GM12878 (cell line): ENCODE measurements at places on chromosomes 4 and X. TPM values are rescaled to one million over a fixed set of nuclear protein-coding genes. Genes with fewer than 3 reads are reported as not detected.

DNA sequence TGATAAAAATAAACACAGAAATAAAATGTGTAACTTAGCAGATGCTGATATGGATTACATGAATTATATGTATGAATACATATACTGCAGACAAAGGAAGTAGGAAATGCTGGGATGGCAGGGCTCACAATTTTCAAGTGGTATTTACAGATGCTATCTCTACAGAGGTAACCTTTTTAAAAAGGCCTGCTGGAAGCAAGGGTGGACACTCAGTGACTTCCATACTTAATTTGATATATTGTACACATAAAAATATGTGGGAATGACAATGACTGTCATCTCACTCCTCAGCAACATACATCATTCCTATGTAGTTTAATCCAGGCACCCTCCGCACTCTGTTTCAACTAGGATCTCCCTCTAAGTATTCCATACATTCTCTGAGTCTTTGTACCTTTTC is 452.9 kb downstream of the DTHD1 start:
- DNase-seq = no peak

DNA sequence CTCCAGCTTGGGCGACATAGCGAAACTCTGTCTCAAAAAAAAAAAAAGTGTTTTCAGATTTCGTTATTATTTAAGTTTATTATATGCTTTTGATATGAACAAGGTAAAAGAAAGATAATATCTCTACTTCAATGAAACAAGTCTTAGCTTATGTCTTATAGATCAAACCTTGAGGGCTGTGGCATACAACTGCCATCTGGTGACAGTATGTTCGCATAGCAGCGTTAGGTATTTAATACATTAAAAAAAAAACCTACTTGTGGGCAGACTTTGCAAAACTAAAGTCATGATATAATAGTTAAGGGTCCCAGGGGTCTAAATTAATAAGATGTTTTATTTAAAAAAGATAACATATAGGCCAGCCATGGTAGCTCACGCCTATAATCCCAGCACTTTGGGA is 161.2 kb upstream of the AMOT start:
- DNase-seq = no peak

ASMT gene
- not detected in 2 replicates for total RNA-seq

GRCh38 chr4:113603911-113604310 is 157.6 kb downstream of the CAMK2D start:
- DNase-seq = no peak

DNA sequence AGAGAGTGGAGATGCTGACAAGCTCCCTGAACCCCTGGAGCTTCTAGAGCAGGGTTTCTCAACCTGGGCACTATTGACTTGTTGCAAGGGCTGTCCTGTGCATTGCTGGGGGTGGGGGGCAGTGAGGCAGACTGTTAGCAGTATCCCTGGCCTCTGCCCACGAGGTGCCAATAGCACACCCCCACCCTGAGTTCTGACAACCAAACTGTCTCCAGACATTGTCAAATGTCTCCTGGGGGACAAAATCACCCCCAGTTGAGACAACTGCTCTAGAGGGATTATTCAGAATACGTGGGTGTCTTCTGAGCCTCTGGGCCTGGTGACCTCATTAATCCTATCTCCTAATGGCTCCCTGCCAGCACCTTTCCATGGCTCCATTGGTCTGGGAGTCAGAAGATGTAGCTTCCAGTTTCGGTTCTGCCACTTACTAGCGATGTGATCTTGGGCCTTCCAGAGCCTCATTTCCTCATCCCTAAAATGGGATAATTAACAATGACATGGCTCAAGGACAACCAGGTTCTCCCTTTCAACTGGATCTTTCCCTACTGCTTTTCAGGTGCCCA is 17.6 kb upstream of the PJA1 start:
- no peak for DNase-seq

ARX gene
- total RNA-seq = not detected in 2 replicates

DNA sequence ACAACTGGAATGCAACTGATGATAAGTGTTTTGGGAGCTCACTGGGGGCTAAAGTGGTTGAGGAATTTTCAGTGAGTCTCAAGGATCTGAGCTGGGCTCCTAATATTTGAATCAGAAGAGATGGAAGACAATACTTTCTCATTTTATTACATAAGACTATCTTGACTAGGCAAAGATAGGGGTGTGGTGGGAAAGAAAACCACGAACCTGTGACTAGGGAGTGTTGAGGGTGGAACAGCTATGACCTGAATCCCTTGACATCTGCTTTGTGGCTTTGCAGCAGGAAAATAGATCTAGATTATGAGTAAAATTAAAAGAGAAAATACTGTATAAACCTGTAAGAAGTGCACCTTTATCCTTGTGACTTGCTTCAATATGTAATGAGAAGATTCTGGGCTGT is 295.1 kb upstream of the TEX13A start:
- DNase-seq = no peak

DNA sequence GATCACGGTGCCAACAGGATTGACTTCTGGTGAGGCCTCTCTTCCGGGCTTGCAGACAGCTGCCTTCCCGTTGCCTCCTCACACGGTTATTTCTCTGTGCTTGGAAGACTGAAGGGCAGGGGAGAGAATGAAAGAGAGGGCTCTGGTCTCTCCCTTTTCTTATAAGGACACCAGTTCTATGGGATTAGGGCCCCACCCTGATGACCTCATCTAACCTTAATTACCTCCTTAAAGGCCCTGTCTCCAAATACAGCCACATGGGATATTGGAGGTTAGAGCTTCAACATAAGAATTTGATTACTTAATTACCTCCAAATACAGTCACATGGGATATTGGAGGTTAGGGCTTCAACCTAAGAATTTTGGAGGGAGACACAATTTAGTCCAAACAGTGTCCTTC is 46.5 kb downstream of the EVC start:
- DNase-seq = no peak

TMEM35A gene
- total RNA-seq = not detected in 2 replicates

PDLIM3 gene
- total RNA-seq = not detected in 2 replicates
